Left kidney (tissue), 8 donors: ENCODE measurements at places on chromosomes 5 and 9. TPM values are rescaled to one million over a fixed set of nuclear protein-coding genes. Genes with fewer than 3 reads are reported as not detected.

DNA sequence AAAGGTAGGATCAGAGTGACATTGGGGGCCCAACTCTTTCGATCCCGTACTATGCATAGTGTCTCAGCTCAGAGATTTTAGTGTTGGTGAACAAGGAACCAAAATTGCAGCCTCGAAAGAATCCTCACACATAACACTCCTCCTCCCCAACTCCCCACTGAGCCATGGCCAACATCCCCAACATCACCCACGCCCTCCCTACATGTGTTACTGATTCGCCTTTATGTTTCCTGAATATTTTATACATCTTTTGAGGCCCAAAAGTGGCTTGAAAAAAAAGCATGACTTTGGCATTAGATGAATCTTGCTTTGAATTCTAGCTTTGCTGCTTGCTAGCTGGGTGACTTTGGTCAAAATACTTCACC is 45.2 kb downstream of the PLAC8L1 start:
- no peak for DNase-seq

- DNase-seq, result no peak
Observed at GRCh38 chr5:122091936-122092600, 14.0 kb upstream of the LOX start.

ANXA1 gene
- 29.5 TPM for polyA plus RNA-seq

DNA sequence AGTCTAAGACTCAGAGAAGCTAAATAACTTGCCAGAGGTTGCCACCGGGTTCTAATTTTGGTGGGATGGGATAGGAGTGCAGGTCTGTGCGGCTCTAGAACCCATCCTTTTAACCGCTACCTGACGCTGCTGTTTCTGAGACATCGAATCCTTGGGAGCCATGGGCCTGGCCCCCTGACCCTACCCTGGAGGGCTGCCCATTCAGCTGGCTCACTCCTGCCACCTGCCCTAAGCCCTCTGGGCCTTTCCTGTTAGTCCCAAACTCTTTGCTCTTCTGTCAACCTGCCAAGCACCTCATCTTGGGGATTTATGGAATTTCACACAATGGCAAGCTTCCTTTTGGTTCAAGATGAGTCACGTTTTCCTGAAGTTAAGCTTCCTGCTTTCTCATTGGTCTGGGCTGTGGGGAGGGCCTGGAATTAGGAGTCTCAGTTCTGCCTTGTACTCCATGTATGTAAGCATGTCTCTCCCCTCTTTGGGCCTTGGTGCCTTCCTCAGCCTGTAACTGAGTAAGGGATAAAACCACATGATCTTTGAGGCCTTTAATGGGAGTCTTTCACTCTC is 26.6 kb downstream of the ENHO start:
- DNase-seq, result no peak

- no peak for DNase-seq
Observed at GRCh38 chr5:124453221-124454051, 293.0 kb downstream of the ZNF608 start.

DNA sequence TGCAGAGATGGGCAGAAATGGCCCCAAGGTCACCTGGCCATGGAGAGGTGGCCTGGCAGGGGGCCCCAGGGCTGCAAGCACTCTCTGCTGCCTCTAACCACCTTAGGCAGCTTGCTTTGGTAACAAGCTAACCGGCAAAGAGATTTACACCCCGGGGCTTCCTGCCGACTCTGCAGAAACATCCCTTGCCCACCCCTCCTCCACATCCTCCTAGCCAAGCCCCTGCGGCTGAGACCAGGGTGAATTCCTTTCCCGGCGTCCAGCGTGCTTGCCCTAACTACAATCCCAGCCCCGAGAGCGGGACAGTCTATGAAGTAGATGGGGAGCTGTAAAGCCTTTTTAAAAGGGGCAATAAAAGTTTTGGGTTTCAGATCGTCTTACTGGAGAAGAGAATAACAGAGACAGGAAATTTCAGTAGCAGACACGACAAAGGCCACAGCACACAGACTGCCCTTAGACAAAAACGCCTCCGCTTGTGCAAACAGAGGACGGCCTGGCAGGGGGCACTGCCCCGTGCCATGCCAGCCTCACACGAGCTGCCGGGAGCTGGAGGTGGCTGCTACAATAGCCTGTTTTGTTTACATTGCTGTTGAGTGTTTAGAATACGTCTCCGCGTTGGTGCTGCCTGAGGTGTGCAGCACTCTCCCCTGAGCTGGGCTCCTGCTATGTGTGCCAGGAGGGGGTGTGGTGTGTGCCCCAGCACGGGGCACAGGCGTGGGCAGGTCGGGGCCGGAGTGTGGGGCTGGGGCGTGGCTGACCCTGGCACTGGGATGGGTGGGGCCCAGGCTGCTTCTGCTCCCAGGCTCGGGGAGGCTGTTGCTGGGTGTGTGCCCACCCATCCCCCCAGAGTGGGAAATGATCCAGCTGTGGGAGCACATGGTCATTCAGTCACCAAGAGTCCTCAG is 15.3 kb downstream of the MYMK start:
- peak; percentile 71 for DNase-seq
